ENCODE measurements at places on chromosomes 2 and 18. TPM values are rescaled to one million over a fixed set of nuclear protein-coding genes. Genes with fewer than 3 reads are reported as not detected.

DNA sequence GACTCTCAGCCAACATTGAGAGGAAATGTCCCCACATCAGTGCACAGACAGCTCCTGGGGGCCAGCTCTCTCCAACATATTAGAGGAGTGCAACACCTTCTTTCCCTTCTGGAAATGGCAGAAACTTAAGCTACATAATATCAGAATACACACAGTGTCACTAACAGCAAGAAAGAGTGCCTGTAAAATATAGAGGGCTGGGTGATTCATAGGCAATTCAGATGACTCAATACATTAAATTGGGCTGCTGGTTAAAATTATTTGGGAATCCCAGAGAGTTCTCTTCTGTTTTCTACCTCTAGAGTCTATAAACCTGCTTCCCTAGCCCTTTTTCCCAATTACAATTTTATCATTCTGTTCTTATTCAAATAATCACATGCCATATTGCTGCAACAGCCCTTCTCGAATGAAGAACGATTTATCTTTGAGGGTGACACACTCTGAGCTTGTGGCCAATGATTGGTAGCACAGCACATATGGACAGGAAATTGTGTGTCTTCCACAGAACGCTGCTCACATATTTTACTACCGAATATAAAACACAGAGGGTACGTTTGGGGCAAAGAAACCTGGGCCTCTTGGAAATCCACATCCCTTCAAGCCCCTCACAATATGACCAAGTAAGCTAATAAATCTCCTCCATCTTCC is 381.2 kb downstream of the MBD2 start:
- H3K36me3 ChIP-seq = no peaks in the 10 kb centered on the region
- H3K27me3 ChIP-seq = no peaks in the 10 kb centered on the region
- no peak for DNase-seq
- H3K27ac ChIP-seq = no peak overlapping the region
- no peak overlapping the region for H3K4me3 ChIP-seq
- H3K4me1 ChIP-seq = no peaks in the 10 kb centered on the region

- H3K4me1 ChIP-seq = peaks cover 16% of the 10 kb centered on the region
- H3K27ac ChIP-seq = no peak overlapping the region
- H3K36me3 ChIP-seq = no peaks in the 10 kb centered on the region
- peak; percentile 48 for DNase-seq
These were observed 32.2 kb downstream of the RTP5 start for GRCh38 chr2:241901500-241902351.

- H3K4me1 ChIP-seq = peaks cover 9% of the 10 kb centered on the region
- H3K36me3 ChIP-seq = no peaks in the 10 kb centered on the region
- no peaks in the 10 kb centered on the region for H3K27me3 ChIP-seq
- no peak overlapping the region for H3K4me3 ChIP-seq
- no peak for DNase-seq
These were observed 43.6 kb upstream of the VPS54 start for GRCh38 chr2:64062840-64063239.

Gene NDC80
- total RNA-seq = 69.3 TPM

Gene EGR4
- total RNA-seq = not detected

All from neural progenitor cell (in vitro differentiated cells).